Activated CD4-positive, alpha-beta T cell treated with anti-CD3 and anti-CD28 coated beads for 36 hours (primary cell): ENCODE measurements at places on chromosomes 3 and 15. TPM values are rescaled to one million over a fixed set of nuclear protein-coding genes. Genes with fewer than 3 reads are reported as not detected.

GRCh38 chr3:94520364-94520763 lies 457.5 kb downstream of the NSUN3 start:
- no peak for DNase-seq

Gene ABHD17C
- 5.8 TPM for total RNA-seq

GRCh38 chr3:165835431-165835830 lies 1.8 kb downstream of the BCHE start:
- DNase-seq = no peak

DNA sequence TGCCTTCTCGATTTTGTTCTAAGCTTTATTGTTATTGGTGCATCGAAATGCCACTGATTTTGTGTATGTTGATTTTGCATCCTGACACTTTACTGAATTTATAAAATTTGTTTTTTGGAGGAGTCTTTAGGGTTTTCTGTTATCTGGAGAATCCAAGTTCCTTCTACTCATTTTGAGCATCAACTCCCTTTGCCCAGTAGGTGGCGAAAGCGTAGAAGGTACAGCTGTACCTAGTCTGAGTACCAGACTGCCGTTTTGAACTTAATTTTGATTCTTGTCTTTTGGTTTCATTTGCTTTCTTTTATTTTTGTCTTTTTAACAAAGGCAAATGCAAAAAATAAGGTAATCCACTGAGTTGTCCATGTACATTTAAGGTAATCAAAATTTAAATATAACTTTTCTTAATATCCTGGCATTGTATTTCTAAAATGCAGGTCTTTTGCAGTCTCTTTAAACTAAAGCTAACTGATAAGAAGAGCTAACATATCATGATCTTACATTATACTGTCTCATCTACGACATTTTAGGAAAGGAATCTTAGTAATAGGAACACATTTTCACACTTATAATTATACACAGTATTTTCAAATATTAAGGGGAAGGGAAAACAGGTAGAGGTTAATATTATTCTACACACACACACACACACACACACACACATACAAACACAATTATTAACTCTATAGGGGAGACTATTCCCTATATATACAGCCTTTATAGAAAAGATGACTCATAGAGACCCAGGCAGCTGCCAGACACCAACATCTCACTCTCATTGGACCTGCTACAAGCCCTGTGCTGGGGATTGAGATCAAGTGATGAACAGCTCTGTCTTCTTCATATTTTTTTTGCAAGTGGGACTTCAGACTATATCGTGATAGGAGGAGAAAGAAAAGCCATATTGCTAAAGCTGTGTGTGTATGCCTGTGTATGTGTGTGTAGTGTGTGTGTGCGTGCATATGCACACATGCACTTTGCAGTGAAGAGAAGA lies 71.8 kb downstream of the SYNPR start:
- peak; percentile 66 for DNase-seq

Gene FSTL1
- total RNA-seq = 0.83 TPM

GRCh38 chr3:59082106-59082505 lies 32.3 kb upstream of the CFAP20DC start:
- DNase-seq = no peak

- DNase-seq = no peak
Measured at GRCh38 chr15:100809151-100809550, 70.5 kb upstream of the ALDH1A3 start.

Gene UBA7
- total RNA-seq = 85.5 TPM

DNA sequence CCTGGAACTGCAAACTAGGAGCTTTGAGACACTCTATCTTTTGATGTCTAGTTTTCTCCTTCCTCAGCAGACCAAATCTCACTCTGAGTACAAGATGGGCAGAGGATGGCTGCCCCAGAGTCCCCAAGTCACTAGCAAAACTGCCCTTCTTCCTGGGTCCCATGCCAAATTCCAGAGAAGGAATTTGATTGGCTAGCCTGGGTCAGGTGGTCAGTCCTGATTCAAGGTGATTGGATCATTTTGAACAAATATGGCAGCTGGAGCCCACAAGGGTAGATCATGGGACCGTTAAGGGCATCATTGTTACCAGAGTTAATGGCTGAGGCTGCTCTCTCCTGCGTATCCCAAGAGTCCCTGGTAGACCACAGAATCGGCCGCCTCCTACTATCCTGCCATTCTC lies 21.7 kb downstream of the SLC6A1 start:
- no peak for DNase-seq

- DNase-seq = peak; percentile 59
Measured at GRCh38 chr3:188749010-188749617, 422.7 kb upstream of the TPRG1 start.

GRCh38 chr15:68372291-68372811 lies 59.6 kb downstream of the ITGA11 start:
- DNase-seq = peak; percentile 10

Gene RARRES1
- total RNA-seq = not detected

Gene PEX5L
- 0.35 TPM for total RNA-seq

Gene TRH
- not detected for total RNA-seq

GRCh38 chr15:66751579-66751978 lies 49.5 kb downstream of the SMAD6 start:
- peak; percentile 24 for DNase-seq

DNA sequence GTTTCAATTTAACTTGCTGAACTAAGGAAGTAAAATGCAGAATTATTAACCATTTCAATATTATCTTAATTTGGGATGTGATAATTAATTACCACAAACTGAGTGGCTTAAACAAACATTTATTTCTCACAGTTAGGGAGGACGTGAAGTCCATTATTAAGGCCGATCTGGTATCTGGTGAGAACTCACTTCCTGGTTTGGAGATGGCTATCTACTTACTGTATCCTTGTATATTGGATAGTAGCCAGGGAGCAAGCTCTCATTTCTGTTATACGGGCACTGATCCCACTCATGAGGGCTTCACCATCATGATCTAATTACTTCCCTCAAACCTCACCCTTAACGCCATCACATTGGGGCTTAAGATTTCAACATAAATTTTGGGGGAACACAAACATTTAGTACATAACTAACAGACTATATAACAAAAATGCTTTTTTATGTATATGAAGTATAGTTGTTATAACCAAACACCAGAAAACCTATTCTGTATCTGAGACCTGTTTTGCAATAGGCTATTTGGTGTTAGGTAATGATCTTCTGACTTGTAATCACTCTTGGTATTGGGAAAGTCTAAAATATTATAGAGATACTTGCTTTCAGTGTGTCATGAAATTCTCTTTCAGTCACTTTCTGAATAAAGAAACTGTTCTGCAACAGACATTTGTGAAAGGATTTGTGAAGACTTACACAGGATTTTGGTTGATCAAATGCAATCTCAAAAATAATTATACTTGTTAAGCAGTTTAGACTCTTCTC lies 4.7 kb upstream of the KPNA4 start:
- no peak for DNase-seq

GRCh38 chr3:174438501-174439145 lies 420.5 kb upstream of the NAALADL2 start:
- DNase-seq = no peak

Gene LRRC34
- total RNA-seq = 3.8 TPM

Gene OR5K2
- total RNA-seq = not detected

Gene KLF15
- total RNA-seq = 0.53 TPM

GRCh38 chr3:131907796-131908195 lies 127.0 kb downstream of the CPNE4 start:
- no peak for DNase-seq

DNA sequence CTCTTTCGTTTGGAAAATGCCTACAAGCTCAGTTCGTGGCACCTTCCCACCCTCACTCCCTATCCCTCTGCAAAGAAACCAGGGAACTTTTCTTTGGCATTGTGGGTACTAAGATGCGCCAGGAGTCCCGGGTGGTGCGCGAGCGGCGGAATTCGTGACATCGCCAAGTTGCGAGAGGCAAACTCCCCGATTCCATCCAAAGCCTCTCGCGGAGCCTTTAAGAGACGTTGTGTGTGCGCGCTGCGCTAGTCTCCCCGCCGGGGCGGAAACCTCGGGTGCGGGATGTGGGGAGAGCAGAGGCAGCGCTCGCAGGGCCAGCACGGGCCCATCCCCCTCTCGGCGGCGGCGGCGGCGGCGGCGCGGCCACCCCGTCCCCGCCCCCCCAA lies 443 bp upstream of the NR2F2 start:
- peak; percentile 50 for DNase-seq

DNA sequence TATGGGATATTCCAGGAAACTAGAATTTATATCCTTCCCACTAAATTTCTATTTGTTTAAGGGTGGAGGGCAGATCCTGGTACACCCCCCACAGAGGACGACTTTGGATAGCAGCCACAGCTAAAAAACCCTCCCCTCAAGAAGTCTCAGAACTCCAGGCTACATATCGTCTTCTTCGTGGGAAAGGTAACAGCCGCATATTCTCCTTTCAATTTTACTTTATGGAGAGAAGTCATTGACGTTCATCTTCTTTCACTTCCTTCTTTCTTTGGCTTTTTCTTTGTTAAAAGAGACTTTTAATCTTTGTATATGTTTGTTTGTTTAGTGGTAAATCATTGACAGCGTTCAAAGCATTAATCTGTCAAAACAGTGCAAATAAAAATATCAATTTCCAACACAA lies 36.3 kb downstream of the TRIP4 start:
- no peak for DNase-seq

- peak; percentile 44 for DNase-seq
Measured at GRCh38 chr3:113018536-113019181, 27.9 kb downstream of the GTPBP8 start.

Gene SLC28A1
- total RNA-seq = not detected

Gene ANKUB1
- not detected for total RNA-seq
